EH (cell line): ENCODE measurements at places on chromosomes 11 and 22.

DNA sequence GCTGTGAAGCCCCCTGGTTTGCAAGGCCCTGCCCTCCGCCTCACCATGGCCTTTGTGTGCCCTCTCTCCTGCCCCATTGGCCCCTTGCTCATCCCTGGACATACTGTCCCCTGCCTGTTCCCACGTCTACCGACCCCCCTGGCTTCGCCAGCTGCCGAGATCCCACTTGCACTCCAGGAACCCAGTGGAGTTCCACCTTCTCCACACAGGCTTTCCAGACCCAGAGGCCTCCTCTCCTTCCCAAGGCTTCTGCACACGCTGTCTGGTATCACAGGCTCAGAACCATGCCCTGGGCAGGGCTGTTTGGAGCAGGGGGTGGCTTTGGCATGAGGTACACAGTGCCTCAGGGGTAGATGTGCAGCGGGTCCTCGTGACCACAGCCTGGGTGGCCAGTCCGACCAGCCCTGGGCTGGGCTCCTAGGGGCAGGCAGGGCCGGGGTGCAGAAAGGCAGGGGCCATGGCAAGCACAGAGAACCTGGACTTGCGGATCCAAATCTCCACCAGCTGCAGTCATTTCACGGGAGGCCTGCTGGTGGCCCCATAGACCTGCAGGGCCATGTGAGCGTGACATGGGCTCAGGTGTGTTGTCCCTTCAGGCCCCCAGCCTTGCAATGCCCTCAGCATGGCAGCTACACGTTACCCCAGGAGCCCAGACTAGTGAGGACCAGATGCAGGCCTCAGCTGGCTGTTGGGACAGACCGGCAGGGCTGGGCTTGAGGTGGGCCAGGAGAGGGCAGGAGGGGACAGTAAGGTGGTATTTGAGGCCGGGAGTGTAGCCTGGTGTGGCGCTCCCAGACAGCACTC lies 9.5 kb downstream of the GRK2 start:
- DNase-seq, result no peak

- DNase-seq, result no peak
Observed at GRCh38 chr11:66723693-66724092, 5.3 kb downstream of the SPTBN2 start.

DNA sequence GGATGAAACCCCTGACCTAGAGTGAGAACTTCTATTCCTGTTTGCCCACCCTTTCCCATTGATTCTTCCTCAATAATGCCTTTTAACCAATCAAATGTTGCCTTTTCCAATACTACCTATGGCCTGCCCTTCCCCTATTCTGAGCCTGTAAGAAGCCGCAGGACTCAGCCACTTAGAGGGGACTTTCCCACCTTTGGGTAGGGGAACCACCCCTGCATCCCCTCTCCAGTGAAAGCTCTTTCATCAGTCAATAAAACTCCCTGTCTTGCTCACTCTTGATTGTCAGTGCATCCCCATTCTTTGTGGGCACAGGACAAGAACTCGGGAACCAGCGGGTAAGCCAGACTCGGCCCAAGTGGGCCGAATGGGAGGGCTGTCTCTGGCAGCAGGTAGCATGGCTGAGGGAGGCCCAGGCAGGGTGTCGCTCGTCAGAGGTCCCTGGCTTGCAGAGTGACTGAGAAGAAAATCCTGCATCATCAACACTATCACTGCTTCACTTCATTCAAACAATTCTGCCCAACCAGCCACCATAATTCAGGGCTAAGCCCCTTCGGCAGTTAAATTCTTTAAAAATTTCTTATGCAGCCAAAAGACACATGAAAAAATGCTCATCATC lies 30.4 kb downstream of the LDHAL6A start:
- DNase-seq, result no peak

DNA sequence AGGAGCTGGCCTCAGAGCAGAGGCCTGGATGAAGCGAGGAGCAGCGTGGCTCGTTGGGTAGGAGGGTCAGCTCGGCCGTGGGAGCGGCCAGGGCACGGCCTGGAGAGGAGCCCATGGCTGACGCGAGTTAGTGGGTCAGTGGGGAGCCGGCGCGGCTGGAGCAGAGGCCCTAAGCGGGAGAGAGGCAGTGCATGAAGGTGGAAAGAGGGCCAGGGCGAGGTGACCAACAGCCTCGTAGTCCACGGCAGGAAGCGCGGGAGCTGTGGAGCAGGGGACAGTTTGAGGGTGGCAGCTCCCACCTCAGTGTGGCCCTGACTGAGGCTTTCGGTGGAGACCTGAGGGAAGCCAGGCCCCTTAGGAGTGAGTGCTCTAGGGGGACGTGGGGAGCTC lies 24.1 kb downstream of the DCPS start:
- no peak for DNase-seq

- DNase-seq, result no peak
Observed at GRCh38 chr22:20516399-20516798, 9.0 kb downstream of the MED15 start.

- no peak for DNase-seq
Observed at GRCh38 chr11:27555264-27555663, 48.7 kb upstream of the LIN7C start.

- DNase-seq, result no peak
Observed at GRCh38 chr22:44333847-44334635, 21.3 kb upstream of the SHISAL1 start.

DNA sequence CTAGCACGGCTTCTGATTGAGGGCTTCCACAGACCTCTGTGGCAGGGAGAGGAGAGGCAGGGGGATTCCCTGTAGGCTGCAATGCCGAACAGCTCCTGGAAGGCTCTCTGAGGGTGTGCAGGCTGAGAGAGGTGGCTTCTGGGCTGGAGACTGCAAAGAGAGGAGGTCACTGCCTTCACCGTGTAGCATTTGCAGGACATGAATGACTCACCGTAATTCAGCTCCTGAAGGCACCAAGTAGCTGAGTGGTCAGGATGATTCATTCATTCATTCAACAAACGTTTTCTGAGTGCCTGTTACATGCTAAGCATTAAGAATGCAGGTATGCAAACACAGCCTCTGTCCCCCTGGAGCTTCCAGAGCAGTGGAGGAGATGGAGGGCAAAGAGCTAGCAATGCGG lies 18.0 kb upstream of the EIF3D start:
- DNase-seq, result peak; percentile 85

- no peak for DNase-seq
Observed at GRCh38 chr11:2190657-2191471, 19.2 kb upstream of the TH start.

DNA sequence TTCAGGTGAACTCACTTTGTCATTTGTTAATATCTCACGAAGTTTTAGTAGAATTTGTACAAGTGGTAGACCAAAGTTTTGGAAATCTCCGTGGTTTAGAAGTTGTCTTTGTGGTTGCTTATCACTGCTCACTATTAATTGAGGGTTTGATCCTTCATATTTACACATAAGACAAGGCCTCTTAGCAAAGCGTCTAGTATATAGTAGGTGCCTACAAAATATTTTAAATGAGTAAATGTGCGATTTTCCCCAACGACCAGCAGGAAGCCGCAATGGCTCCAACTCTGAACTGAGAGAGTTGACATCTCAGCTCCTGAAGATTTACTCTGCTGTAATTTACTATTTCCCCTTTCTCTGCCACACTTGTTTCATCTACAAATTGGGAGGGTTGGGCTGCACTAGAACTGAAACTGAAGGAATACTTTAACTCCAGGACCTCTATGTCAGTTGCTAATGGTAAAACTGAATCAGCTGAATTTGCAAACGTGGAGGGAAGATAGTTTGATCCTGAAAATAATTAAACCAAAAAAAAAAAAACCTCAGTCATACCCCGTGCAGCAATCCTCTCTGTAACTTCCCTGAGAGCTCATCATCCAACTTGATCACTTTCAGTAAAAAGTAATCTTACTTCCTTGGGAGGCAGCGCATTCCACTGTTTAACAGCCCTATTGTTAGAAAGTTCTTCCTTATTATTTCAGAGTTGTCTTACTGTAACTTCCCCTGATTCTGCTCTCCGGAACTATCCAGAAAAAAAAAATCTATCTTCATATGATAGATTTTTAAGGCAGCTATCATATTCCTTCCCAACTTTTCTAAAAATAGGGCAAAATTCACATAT lies 1.3 kb upstream of the SBF2 start:
- DNase-seq, result no peak

GRCh38 chr11:134597452-134597851 lies 185.4 kb upstream of the B3GAT1 start:
- no peak for DNase-seq

GRCh38 chr11:61968758-61969390 lies 1.4 kb upstream of the FTH1 start:
- DNase-seq, result no peak

DNA sequence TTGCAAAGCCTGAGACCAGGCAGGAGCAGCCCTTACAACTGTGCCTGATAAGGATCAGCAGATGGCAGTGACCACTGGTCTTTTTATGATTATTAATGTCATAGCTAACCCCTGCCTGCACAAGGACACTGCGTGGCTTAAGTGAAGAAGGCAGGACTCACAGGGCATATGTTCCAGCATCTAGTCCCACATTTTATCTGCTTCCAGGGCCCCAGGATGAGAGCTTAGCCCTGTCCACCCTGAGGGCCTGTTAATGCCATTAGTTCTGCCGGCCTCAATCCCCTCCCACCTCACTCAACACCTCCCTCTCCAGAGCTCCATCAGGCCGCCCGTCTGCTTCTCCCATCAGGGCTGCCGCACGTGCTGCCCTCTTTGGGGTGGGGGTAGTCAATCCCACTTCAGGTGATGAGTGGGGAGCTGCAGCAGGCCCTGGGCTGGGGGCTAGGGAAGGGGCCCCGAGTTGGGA lies 33.1 kb upstream of the TSPAN18 start:
- no peak for DNase-seq

- no peak for DNase-seq
Observed at GRCh38 chr22:43910178-43910695, 13.4 kb upstream of the PNPLA3 start.

GRCh38 chr11:96622026-96622634 lies 232.3 kb downstream of the JRKL start:
- no peak for DNase-seq

DNA sequence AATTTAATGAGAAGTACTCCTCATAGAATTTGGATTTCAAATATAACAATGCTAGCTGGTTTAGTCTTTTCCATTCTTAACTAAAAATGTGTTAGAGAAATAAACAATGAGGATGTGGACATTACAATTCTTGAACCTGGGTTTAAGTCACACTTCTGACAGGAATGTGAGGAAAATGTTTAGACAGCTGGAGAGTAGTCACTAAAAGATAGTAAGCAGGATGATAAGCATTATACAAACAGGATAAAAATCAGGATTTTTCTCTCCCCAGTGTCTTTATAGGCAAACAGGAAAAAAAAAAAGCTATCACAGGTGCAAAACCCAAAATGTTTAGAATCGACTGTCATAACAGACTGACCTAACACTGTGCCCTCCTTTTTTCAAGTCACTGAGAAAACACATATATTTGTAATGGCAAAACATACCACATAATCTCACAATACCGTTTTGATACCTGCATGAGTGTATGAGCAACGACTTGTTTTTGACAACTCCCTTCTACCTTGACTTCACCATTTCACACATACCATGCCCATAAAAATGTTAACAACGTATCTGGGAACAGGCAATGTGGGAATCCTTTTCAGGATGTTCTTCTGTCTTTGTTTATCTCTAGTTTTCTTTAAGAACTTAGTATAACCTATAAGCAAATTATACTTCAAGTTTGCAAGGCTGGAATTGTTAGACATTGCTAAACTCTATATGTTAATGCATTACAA lies 242.0 kb downstream of the SBF2 start:
- peak; percentile 60 for DNase-seq

DNA sequence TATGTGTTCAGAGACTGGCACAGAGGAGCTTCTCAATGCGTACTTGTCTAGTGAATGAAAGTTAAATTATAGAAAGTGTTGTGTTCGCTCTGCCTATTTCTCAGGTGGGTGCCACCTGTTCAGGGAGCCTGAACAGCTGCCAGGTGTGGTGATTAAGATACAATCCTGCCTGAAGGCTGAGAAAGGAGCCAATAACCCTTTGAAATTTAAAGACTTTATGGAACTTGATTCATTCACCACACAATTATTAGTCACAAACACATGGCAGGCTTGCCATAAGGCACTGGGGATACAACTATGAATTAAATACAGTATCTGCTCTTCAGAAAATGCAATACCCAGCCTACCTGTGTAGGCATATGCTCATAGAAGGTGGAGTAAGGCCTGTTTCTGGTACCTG lies 92.9 kb upstream of the AMOTL1 start:
- DNase-seq, result no peak

- DNase-seq, result no peak
Observed at GRCh38 chr11:1746956-1747752, 3.2 kb downstream of the IFITM10 start.

GRCh38 chr22:40609216-40609615 lies 27.3 kb downstream of the MRTFA start:
- peak; percentile 24 for DNase-seq

- peak; percentile 30 for DNase-seq
Observed at GRCh38 chr22:45911601-45912271, 65.2 kb downstream of the WNT7B start.

- DNase-seq, result no peak
Observed at GRCh38 chr11:17976651-17977050, 36.2 kb downstream of the SERGEF start.

GRCh38 chr11:36288442-36289225 lies 590 bp downstream of the COMMD9 start:
- DNase-seq, result no peak

DNA sequence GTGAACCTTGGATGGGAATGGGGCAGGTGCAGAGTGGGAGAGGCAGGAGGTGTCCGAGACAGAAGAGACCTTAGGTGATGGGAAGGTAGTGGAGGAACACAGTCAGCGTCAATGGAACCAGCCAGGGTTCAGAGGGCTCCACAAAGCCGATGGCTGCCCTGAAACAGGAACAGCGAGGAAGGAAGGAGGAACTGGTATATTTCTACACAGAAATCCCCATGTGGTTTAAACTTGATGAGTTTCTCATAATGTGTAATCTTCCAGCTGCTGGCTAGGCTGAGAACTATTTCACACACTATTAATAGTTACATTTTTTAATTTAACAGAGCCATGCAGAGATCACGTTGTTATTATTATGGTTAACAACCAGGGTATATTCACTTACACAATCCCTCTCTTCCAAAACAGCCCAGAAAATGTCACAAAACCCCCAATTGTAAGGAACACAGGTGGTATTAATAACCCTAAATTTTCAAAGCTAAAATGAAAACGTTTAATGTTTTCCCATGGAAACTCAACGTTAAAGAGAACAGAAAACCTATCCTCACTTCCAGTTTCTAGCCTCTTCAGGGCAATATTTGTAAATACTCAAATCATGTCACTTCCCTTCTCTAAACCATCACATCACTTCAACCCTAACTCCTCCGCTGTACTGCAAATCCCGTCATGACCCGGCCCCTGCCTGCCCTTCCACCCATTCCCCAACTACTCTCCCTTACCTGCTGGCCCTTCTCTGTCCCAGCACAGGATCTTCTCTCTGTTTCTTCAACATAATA lies 74.5 kb upstream of the ARFGAP3 start:
- DNase-seq, result peak; percentile 69

DNA sequence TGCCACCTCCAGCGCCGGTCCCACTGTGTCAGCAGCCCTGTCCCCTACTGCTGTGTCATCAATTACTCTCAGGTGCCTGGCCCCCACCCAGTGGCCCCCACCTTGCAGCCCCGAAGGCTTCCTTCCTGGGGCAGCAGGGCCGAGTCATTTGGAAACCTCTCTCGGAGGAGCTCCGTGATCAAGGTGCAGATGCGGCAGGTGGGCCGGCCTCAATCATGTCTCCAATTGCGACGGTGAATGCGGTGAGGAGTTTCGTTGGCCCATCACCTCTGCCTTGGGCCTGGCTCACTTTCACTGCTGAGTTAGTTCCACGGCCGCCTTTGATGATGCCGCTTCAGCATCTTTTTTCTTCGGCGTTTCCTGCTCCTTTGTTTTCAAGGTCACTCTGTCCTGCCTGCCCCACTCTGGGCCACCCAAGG lies 11.3 kb upstream of the CXCR5 start:
- no peak for DNase-seq

GRCh38 chr11:73428227-73428626 lies 52.0 kb downstream of the RELT start:
- no peak for DNase-seq
